ENCODE measurements at places on chromosomes 7 and 10.
A peak's percentile ranks its signal among the peaks of the same experiment; 100 is the strongest.

DNA sequence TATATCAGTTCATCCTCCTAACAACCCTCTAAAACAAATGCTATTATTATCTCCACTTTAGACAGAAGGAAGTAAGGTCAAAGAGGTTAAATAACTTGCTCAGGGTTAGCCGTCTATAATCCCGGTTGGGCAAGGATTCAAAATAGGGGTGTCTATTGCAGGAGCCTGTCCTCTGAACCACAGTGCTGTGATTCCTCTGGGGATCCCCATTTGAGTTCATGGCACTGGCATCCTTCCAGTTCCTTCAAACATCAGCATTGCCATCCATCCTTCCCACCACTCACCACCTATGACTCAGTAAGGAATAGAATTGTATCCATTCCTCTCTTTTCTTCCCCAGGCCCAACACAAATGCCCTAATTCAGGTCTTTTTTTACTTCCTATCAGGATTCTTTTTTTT is 25.6 kb downstream of the HPS6 start:
- no peak for DNase-seq

DNA sequence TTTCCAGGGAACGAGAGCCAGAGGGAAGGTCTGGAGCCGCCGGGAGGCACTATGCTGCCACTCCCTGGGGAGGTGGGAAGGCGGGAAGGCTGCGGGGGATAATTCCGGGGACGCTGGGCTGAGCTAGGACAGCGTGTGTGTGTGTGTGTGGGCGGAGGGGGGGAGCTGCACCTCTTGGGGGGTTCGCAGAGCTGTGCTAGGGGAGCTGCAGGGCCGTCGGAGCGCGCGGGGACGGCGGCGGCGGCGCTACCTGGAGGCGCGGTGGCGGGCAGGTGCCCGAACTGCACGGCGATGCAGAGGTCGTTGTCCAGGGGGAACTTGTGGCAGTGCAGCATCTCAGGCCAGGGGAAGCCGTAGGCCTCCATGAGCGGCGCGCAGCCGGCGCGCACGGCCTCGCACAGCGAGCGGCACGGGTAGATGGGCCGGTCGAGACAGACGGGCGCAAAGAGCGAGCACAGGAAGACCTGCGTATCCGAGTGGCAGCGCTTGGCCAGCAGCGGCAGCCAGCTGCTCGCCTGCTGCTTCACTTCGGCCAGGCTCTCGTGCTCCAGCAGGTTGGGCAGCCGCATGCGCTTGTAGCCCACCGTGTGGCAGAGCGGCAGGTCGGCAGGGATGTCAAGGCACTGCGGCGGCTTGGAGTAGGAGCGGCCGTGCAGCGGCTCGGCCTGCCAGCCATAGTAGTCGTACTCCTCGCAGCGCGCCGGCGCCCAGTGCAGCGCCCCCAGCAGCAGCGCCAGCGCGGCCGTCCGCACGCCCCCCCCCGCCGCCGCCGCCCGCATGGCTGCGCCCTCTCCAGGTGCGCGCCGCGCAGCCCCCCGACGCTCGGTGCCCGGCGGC is 526 bp downstream of the SFRP5 start:
- DNase-seq, result no peak

- DNase-seq, result no peak
Measured at GRCh38 chr7:15288741-15289140, 273.1 kb downstream of the AGMO start.

- no peak for DNase-seq
Measured at GRCh38 chr7:69787736-69788431, 189.6 kb downstream of the AUTS2 start.

GRCh38 chr10:44993226-44993921 is 7.3 kb upstream of the ZNF22 start:
- DNase-seq, result no peak

GRCh38 chr10:118592675-118593330 is 2.6 kb downstream of the PRLHR start:
- DNase-seq, result peak; percentile 56

- DNase-seq, result no peak
Measured at GRCh38 chr10:109946680-109947079, 23.4 kb upstream of the XPNPEP1 start.

- DNase-seq, result no peak
Measured at GRCh38 chr10:92567952-92568600, 5.8 kb downstream of the IDE start.

GRCh38 chr7:54946764-54947163 is 72.1 kb upstream of the EGFR start:
- DNase-seq, result no peak

GRCh38 chr7:70738151-70738885 is 393.6 kb upstream of the GALNT17 start:
- no peak for DNase-seq

GRCh38 chr7:30646154-30646553 is 36.1 kb downstream of the CRHR2 start:
- DNase-seq, result no peak

GRCh38 chr7:10855583-10855982 is 118.1 kb upstream of the PHF14 start:
- DNase-seq, result no peak

DNA sequence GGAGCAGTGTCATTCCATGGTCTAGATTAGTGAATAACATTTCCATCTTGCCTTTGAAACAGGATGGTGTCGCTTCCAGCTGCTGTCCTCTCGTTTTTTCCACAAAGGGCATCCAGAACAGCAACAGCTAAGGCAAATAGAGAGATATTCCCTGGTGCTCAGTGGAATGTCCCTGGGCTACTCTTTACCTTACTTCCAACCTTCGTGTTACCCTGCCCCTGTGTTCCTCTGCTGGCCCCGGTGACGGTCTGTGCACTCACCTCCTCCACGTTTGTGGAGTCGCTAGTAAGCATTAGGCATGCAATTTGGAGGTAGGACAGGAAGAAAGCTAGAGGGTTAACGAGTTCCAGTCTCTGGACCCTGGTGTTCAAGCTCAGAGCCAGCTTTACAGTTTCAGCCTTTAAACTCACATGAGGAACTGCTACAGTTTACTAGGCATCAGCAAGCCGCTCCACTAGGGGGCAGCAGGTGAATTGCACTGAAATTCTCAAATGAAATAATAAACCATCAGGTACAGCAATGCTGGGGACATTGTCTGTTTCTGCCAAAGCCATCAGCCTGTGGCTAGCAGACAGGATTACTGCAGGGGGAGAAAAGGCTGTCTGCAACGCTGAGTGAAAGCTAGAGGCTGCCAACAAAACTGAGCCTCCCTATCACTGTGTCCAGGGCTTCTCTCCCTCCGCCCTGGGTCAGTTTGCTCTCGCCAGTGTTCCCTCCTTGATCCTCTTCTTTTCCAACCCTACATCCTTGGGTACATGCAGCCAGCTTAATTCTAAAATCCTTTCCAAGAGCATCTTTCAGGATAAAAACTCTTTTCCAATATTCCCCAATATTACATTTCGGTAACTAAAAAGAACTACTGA is 9.0 kb downstream of the MRPL32 start:
- peak; percentile 34 for DNase-seq

DNA sequence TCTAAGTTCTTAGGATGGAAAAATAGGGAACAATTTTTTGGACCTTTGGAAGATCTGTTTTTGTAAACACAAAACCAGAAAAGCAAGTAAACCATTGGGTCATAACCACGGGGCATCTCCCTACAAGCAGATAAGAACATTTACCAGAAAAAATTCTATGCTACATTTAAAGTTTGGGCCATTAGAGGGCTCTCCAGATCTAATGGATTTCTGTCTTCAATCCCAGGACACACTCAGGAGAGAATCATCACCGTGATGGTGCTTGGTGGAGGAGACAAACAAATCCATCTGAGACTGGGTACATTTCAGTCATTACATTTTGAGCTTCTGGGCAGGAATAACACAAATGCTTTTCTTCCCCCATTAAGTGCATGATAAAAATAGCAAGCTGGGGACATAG is 178.4 kb upstream of the TARP start:
- no peak for DNase-seq

DNA sequence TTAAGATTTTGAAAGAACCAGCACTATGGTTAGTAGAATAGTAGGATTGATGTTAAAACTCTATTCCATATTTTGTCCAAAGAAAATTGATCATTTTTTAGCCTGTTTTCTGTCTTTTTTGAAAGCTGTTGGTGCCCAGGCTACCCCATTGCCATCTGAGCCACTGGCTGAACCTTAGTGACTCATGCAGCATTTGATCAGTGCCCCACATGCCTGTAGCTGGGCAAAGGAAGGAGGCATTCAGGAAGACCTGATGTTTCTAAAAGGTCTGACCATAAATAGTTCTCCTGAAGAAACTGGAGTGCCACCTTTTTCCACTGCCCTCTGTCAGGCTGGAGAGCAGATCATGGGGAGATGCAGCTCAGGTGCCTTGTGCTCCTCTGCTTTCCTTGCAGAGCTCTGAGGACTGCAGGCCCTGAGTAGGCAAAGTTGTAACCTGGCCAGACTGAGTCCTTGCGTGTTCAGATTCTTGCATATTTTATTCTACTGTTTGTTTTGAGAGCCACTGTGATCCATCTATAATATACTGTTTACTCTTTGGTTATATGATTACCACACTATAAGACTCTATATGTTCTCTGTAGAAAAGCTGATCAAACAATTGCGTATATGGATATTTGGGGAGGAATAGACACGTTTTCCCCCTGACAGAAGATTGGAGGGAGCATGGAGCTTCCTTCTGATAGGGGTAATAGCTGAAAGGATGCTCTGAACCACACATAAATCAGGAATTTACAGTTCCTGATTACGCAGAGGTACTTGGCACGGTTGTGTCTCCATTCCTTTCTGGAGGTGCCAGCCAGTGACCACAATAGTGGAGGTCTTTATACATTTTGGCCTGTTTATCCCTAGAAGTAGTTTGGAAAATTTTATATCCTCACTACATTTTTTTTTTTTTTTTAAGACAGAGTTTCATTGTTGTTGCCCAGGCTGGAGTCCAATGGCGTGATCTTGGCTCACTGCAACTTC is 48.9 kb upstream of the GJD4 start:
- no peak for DNase-seq

DNA sequence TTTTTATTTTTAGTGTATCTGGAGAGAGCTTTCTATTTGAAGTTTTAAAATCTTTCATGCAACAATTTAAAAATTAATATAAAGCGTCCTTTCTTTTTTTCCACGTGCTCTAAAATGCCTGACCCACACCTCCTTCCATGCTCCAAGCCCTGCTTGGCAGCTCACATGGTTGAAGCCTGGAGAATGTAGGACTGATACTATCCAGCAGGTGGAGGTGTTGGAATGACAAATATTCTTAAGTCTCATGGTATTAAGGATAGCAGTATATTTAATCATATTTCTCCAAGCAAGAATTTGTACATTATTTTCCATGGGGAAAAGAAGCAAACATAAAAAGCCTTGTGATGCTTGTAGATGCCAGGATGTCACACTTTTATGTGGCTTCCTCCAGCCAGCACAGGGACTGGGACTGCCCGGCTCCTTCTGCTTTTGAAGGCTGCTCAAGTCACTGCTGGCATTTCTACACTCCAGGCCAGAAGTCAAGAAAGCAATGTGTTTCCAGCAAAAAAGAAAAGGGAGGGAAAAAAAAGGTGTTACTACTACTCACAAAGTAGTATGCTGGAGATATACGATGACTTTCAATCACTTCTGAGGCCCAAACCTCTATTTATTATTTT is 49.7 kb downstream of the BZW2 start:
- DNase-seq, result no peak

- DNase-seq, result no peak
Measured at GRCh38 chr7:70082099-70082611, 483.9 kb downstream of the AUTS2 start.

DNA sequence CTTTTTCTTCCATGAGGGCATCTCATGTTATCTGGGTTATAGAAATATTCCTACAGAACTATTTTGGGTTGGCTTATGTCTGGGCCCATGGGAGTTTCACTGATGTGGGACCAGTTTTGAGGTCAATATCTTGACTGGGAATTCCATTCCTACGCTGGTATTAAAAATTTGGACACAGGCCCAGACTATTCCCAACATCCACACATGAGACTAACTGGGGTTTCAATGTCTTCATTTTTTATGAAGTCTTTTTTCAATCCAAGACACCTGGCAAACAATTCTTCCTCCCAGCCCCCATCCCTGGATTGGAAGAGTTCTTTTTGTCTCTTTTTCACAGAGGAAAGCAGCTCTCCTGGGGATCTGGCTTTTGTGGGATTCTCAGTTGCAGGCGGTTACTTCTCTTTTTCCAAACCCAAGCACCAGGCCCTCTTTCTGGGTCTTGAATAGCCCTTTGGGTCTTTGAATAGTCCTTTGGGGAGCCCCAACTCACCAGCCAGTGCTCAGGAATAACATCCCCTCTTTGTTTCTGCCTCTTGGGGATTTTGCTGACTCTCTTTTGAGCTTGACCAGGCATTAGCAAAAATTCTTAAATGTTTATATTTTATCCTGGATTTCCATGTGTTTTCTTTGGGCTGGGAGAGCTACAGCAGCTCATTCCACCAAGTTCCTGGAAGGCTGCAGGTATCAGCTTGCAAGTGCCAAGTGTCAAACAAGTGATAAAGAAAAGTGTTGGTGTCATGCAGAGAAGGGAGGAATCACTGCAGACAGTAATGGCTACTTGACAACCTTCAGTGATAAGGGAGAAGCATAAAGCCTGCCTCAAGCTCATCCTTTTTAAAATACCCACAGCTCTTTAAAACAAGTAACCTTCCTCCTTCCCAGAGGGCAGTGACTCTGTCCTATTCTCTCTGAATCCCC is 234.3 kb downstream of the ADAM12 start:
- DNase-seq, result no peak

DNA sequence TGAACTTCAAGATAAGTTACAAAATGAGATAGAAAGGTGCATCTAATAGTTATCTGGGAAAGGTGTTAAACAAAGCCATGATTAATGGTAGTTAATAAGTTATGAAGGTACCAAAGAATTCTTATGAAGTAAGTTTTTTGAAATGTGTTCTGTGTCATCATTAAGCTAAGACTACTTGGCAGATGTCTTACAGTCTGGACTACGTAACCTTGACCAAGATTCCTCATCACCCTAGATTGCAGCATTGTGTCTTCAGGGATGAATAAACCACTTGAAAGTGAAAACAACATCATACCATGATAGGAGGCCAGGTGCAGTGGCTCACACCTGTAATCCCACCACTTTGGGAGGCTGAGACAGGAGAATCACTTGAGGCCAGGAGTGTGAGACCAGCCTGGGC is 48.2 kb downstream of the GOT1 start:
- DNase-seq, result no peak

DNA sequence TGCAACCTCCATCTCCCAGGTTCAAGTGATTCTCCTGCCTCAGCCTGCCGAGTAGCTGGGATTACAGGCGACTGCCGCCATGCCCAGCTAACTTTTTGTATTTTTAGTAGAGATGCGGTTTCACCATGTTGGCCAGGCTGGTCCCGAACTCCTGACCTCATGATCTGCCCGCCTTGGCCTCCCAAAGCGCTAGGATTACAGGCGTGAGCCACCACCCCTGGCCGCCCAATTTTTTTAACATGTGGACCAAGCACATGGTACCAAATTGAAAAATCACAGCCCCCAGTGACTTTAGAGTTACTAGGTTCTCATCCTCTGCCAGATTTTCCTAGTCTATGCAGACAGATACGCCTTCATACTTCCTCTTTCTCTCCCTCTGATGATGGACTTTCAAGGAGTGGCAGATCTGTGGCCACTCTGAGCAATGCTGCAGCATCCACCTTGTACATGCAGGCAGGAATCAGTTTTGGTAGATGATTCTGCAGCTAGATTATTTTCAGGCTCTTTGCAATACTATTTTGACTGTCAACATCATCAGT is 34.0 kb upstream of the EZH2 start:
- no peak for DNase-seq
